Karpas-422 (cell line): ENCODE measurements at places on chromosomes 16 and 17. TPM values are rescaled to one million over a fixed set of nuclear protein-coding genes. Genes with fewer than 3 reads are reported as not detected.

DNA sequence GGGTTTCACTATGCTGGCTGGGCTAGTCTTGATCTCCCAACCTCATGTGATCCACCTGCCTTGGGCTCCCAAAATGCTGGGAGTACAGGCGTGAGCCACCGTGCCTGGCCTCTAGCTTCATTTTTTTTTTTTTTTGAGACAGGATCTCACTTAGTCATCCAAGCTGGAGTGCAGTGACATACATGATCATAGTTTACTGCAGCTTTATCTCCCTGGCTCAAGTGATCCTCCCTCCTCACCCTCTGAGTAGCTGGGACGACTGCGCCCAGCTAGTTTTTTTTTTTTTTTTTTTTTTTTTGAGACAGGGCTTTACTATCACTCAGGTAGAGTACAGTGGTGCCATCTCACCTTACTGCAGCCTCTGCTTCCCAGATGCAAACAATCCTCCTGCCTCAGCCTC is 9.7 kb downstream of the RPA1 start:
- no peak for DNase-seq

The CCDC47 gene
- 28.0 and 35.9 TPM in 2 replicates for total RNA-seq

The PYY gene
- 0.51 TPM in 1 of 2 replicates, not detected in the other for total RNA-seq

The CCL17 gene
- not detected in 2 replicates for total RNA-seq

The SMIM36 gene
- not detected in 2 replicates for total RNA-seq

The PRKCB gene
- 9.0 and 21.7 TPM in 2 replicates for total RNA-seq

- DNase-seq, result no peak
Measured at GRCh38 chr17:62712171-62712581, 84.7 kb downstream of the MRC2 start.

DNA sequence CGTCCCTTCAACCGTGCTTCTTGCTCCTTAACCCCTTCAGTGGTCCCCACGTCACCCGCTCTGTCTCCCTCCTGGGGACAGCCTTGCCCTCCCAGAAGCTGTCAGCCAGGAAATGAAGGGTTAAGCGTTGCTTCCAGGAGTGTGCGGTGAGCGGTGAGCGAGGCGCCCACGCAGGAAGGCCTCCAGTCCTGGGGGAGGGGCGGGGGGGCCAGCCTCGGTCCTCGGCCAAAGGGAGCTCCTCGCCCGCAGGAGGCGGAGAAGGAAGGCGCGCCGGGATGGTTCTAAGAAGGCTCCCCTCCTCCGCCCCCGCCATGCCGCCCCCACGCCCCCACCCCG is 2.3 kb downstream of the RBFOX3 start:
- DNase-seq, result no peak

DNA sequence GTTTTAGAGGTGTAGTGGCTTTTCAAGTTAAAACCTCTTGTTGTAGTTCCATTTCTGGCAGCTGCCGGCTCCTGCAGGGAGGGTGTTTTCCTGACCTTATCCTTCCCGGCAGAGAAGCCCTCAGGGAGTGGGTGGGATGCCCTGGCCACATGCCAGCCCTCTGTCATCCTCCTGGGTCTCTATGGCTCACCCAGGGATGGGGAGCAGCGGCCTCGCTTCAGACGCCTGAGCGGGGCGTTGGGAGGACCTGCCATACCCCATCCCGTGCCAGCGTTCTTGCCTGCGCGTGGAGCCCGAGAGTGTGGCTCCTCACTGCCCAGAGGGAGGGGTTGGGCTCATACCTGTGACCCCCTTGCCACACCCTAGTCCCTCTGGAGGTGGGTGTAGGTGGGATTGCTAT is 11.9 kb downstream of the KCNJ12 start:
- DNase-seq, result no peak

- DNase-seq, result no peak
Measured at GRCh38 chr16:85171759-85172454, 59.6 kb upstream of the CIBAR2 start.

- DNase-seq, result no peak
Measured at GRCh38 chr16:85252461-85252860, 140.2 kb upstream of the CIBAR2 start.

GRCh38 chr16:71746442-71747046 is 22.0 kb upstream of the PHLPP2 start:
- peak; percentile 83 for DNase-seq

DNA sequence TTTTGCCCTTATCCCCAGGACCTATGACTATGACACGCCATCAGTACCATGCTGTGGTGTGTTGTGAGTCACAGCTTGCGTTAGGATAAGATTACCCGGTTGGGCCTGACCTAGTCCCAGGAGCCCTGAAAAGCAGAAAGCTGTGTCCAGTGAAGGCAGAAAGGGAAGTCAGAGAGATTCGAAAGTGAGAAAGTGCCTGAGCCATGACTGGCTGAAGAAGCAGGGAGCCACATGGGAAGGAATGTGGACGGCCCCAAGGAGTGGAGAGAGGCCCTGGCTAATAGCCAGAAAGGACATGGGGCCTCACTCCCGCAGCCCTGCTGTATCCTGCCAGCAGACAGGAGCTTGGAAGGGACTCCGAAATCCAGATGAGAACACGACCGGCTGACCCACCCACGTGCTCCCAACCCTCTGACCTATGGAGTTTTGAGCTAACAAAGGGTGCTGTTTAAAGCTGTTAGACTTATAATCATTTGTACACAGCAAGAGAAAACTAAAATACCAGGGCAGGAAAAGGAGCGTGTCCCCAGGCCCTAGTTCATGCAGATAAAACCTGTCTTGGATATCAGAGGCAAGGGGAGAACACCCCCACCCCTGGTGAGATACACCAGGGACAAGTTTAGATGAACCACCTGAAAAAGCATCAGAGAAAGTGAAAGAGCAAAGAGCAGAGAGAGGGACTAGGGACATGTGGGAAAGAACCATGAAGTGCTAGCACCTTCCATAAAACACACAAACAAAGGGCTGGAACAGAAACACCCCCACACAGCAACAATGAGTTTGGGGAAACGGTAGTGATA is 115.3 kb downstream of the SLC39A11 start:
- DNase-seq, result peak; percentile 95
